Purkinje cell (primary cell): ENCODE measurements at places on chromosomes 5 and 9. TPM values are rescaled to one million over a fixed set of nuclear protein-coding genes. Genes with fewer than 3 reads are reported as not detected.

Gene ZFAND5
- 166 and 235 TPM in 2 replicates for polyA plus RNA-seq

Gene CBY3
- polyA plus RNA-seq: not detected in 2 replicates

Gene CDC25C
- polyA plus RNA-seq: not detected in 2 replicates

Gene WNK2
- 8.7 and 17.7 TPM in 2 replicates for polyA plus RNA-seq

Gene MAMDC4
- 0.12 and 0.14 TPM in 2 replicates for polyA plus RNA-seq

Gene CYLC2
- not detected in 2 replicates for polyA plus RNA-seq

Gene POLR3G
- polyA plus RNA-seq: 6.1 and 6.2 TPM in 2 replicates

Gene OLFML2A
- polyA plus RNA-seq: 0.13 TPM in 1 of 2 replicates, not detected in the other

Gene TMEFF1
- polyA plus RNA-seq: not detected in 2 replicates

Gene MARVELD2
- polyA plus RNA-seq: 0.66 TPM in 1 of 2 replicates, not detected in the other

Gene AJM1
- polyA plus RNA-seq: not detected in 2 replicates

Gene COL15A1
- 0.04 TPM in 1 of 2 replicates, not detected in the other for polyA plus RNA-seq

Gene PRUNE2
- 18.6 and 32.5 TPM in 2 replicates for polyA plus RNA-seq

Gene S100Z
- polyA plus RNA-seq: not detected in 2 replicates

Gene ANKRD18B
- polyA plus RNA-seq: 4.1 and 7.4 TPM in 2 replicates

Gene SPATA31D3
- polyA plus RNA-seq: not detected in 2 replicates

Gene UGT3A2
- not detected in 2 replicates for polyA plus RNA-seq

Gene DIMT1
- 62.4 and 65.7 TPM in 2 replicates for polyA plus RNA-seq

Gene NFIB
- 16.4 and 24.5 TPM in 2 replicates for polyA plus RNA-seq

Gene PRDM9
- not detected in 2 replicates for polyA plus RNA-seq

Gene LCN15
- polyA plus RNA-seq: not detected in 2 replicates

Gene FGF18
- polyA plus RNA-seq: not detected in 2 replicates

Gene ZNF879
- polyA plus RNA-seq: 2.5 and 2.8 TPM in 2 replicates

Gene SH3RF2
- polyA plus RNA-seq: not detected in 2 replicates

Gene IL4
- 0.71 TPM in 1 of 2 replicates, not detected in the other for polyA plus RNA-seq

Gene IL11RA
- 0.43 and 2.5 TPM in 2 replicates for polyA plus RNA-seq

Gene PLCXD3
- polyA plus RNA-seq: 9.7 and 10.4 TPM in 2 replicates

Gene AGXT2
- polyA plus RNA-seq: not detected in 2 replicates

Gene PCDHGA4
- polyA plus RNA-seq: 0.27 TPM in 1 of 2 replicates, not detected in the other
